ENCODE measurements at places on chromosomes 6 and 20. TPM values are rescaled to one million over a fixed set of nuclear protein-coding genes. Genes with fewer than 3 reads are reported as not detected.

NHSL1 gene
- 2.1 TPM for total RNA-seq

NCOA3 gene
- 35.6 TPM for total RNA-seq

MMP24 gene
- 1.7 TPM for total RNA-seq

DNA sequence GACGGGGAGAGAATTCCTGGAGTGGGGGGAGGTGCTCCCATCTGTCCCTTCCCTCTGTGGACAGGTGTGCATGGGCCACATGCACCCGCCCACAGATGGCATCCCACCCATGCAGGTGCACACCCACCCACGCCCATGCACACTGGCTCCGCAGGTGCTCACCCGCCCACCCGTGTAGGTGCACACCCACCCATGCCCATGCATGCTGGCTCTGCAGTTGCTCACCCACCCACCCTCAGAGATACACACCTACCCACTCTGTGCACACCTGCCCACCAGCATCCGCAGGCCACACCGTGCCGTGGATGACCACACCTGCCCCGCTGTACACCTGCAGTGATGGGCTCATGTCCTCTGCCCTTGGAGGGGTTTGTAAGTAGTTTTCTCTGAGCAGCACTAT, 132.0 kb downstream of the PHACTR3 start:
- no peaks in the 10 kb centered on the region for H3K4me1 ChIP-seq
- H3K36me3 ChIP-seq, result no peaks in the 10 kb centered on the region
- no peak for DNase-seq
- no peak overlapping the region for H3K27ac ChIP-seq
- no peaks in the 10 kb centered on the region for H3K27me3 ChIP-seq

DNA sequence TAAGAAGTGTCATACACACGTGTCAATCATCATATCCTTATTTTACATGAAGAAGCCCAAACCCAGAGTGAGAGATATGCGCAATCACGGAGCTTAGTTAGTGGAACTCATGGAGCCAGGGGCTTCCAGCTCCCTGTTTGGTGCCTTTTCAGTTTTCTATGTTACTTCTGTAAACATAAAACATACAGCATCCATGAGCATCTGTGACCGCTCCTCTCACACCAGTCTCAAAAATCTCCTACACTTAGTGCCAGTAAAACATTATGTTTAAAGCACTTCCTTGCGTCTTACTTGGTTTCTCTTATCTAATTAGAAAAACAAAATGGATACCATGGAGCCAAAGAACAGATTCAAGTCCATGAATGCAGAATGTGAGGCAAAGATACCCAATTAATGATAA, 240.4 kb downstream of the SLC35F1 start:
- H3K27me3 ChIP-seq, result no peaks in the 10 kb centered on the region
- DNase-seq, result no peak
- H3K4me3 ChIP-seq, result no peak overlapping the region
- H3K36me3 ChIP-seq, result no peaks in the 10 kb centered on the region
- H3K4me1 ChIP-seq, result no peaks in the 10 kb centered on the region

DNA sequence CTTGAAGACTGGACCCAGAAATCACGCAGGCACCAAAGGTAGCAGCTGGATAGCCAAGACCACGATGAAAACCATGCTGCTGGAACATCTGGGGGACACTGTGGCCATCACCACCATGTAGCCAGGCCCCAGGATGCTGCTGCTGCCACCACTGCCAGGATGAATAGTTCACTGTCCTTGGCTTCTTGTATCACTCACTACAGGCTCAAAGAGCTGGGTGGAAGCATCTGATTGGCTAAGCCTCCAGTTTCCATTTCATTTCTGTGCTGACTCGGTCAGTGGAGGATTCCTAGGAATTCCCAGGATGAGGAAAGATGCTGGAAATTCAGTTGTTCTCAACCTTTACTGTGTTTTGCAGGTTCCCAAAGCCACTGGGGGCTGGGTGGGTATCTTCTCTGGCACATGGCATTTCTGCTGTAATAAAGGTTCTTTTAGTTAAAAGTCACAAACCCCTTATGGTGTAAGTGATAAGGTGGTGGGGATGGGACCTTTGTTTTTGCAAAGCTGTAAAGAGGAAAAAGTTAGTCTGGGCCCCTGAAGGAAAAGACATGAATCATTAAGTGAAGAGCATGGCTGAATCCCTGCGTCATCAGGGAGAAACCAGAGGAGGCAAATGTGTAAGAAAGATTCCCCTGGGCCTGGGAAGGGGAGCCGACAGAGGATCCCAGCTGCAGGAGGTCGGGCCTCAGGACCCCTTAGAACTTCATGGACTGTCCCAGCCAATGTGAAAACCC, 75.6 kb upstream of the RNF24 start:
- no peak overlapping the region for H3K27ac ChIP-seq
- no peaks in the 10 kb centered on the region for H3K4me1 ChIP-seq
- H3K27me3 ChIP-seq, result no peaks in the 10 kb centered on the region
- H3K36me3 ChIP-seq, result no peaks in the 10 kb centered on the region

GRCh38 chr6:84390334-84390733, 162.9 kb upstream of the CEP162 start:
- no peaks in the 10 kb centered on the region for H3K4me1 ChIP-seq
- no peak overlapping the region for H3K27ac ChIP-seq
- DNase-seq, result no peak
- H3K27me3 ChIP-seq, result no peaks in the 10 kb centered on the region
- no peak overlapping the region for H3K4me3 ChIP-seq

- no peak for DNase-seq
- H3K27me3 ChIP-seq, result no peaks in the 10 kb centered on the region
- H3K27ac ChIP-seq, result no peak overlapping the region
- H3K36me3 ChIP-seq, result no peaks in the 10 kb centered on the region
- no peak overlapping the region for H3K4me3 ChIP-seq
- no peaks in the 10 kb centered on the region for H3K4me1 ChIP-seq
Observed at GRCh38 chr20:58188527-58188926, 39.9 kb downstream of the ANKRD60 start.

- H3K36me3 ChIP-seq, result no peaks in the 10 kb centered on the region
- H3K27ac ChIP-seq, result no peak overlapping the region
- no peaks in the 10 kb centered on the region for H3K4me1 ChIP-seq
- no peak for DNase-seq
- no peak overlapping the region for H3K4me3 ChIP-seq
Observed at GRCh38 chr20:37501940-37502339, 19.1 kb upstream of the NNAT start.
